NT2/D1 (cell line): ENCODE measurements at places on chromosomes 5 and 9.

DNA sequence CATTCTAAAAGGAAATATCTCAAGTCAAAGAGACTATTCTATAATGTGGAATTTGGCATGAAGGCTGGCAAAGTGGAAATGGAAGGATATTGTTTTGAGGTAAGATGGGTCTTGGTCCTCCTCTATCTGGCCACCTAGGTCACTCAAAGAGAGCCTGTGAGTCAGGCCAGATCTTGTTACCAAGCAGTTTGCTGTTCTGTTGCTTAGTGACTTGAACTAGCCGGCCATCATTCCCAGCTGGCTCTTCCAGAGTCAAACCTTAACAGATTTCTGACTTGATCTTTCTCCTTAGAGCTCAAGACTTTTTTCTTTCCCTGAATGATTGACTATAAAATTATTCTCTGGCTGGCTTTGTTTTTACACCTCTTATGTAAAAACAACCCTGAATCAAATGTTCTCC lies 136.1 kb downstream of the PDE4D start:
- no peak for DNase-seq

DNA sequence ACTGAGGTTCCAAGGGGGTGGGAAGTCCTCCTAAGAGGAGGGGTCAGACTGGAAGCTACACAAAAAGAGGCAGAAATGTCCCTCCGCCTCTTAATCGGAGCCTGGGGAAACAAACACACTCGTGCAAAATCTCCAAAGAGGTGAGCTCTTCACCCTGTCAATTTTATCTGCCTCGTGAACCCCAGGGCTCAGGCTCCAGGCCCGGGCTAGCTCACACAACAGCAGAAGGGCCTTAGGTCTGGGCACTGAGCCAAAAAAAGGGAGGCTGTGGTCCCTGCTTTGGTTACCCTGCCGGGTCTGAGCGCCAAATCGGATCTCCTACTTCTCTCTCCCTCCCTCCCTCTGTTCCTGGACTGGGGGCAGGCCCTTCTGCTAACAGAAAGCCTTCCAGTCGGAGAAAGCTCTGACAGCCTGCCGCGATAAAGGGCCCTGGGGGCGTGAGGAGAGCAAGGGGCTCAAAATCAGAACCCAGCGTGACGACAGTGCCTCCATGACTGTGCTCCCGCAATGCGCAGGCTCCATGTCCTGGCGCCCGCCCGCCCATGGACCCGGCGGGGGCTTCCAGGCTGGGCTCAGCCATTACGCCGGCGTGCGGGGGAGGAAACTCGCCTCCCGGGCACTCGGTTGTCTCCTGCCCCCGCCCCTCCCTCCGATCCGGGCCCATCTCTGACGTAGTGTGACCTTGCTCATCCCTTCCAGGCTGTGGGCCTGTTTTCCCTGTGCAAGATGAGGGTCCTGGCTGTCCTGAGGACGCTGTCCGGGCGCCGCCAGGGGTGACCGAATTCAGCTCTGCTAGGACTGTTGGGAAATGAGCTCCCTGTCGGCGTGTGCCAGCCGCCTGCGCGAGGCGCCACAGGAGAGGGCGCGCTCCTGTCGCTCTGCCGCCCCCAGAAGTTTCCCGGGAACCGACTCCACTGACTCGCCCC lies 865 bp upstream of the SLC22A4 start:
- peak; percentile 63 for DNase-seq

- DNase-seq, result no peak
Measured at GRCh38 chr9:116543731-116544400, 143.2 kb upstream of the TRIM32 start.

GRCh38 chr9:27474305-27474704 lies 49.8 kb upstream of the IFNK start:
- DNase-seq, result no peak

DNA sequence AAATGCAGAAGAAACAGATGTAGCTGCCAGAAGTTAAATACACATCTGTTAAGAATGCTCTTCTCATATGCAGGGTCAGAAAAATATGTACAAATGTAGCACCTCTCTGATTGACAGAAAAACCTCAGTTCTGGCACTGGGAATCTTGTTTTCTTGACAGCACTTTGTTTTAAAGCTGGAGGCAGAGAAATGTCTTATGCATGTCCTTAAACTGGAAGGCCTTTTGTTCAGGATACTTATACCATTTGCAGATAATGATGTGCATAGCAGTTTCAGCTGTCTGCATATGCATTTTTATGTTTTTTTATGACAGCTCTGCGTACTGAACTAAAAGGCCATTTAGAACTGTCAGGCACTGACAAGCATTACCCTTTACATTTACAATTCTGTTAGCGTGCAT lies 567.9 kb downstream of the EBF1 start:
- DNase-seq, result no peak

- no peak for DNase-seq
Measured at GRCh38 chr5:72477644-72478043, 29.6 kb downstream of the ZNF366 start.

DNA sequence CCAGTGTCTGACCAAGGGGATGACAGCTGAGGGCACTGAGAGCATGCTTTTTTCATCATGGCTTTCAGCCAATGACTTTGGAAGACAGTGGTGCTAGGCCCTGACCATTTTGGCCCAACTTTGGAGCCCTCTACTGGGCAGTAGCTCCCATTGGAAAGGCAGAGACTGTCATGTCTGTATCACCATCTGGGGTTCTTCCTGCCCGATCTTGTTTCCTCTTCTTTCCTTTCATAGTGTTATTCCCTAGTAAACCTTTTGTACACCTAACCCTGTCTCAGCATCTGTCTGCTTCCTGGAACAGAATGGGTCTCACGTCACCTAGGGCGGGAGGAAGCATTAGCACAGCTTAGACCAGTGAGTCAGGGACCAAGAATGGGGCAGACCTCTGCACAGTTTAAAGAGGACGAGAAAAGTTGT lies 97.4 kb upstream of the MAST4 start:
- DNase-seq, result no peak

GRCh38 chr5:39433848-39434247 lies 9.1 kb upstream of the DAB2 start:
- no peak for DNase-seq

GRCh38 chr5:150317048-150318003 lies 14.6 kb upstream of the ARSI start:
- no peak for DNase-seq

- DNase-seq, result no peak
Measured at GRCh38 chr5:138639326-138639725, 64.1 kb upstream of the HSPA9 start.

DNA sequence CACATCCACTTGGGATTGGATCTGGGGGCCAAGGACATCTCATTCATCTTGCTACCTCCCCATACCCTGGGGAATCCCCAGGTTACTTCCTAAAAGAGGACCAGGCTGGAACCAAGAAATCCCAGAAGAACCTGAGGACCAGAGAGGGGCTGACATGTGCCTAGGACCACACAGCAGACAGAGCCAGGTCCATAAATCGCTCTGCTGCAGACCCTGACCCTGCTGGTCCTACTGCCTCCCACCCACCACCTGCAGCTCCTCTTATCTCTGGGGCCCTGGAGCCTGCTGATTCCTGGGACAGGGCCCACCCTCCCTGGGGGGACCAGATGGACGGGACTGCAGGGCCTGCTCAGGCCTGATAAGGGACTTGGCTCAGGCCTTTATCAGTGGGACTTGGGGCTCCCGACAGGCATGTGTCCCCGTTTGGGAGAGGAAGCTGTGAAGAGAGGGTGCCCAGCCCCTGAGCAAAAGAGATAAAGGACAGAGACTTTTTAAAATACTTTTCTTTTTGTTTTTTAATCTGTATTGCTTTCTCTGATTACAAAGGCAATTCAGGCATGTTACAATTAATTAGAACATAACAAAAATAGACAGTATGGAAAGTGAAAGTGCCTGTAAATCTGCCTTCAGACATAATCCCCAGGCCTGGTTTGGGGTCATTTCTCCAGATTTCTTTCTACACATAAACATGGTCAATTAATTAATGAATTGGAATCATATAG lies 101.3 kb upstream of the LARP1 start:
- no peak for DNase-seq

DNA sequence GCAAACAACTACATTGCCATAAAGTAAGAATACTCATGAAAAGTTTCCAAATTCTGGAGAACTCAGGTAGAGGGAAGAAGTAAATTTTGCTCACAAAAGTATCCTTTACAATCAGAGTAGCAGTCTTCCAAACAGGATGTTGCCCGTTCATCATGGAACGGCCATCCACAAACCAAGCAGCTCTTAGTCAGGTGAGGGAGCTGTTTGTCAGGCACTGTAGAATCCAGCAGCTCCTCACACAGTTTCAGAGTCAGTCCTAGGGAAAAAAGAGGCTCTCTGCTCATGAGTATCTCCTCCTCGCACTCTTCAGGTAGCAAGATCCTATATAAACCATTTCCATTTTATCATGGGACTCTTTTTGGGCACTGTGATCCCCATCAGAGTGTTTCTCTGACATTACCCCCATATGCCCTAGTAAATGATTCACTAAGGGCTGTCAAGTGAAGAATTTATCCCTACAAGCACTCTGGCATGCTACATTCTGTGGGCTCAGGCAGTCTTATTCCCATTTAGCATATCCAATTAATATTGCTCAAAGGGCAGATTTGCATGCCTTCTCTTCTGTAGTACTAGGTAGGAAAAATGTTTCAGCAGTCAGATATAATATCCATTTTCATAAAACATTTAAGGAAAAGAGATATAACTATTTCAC lies 97.9 kb downstream of the WDR41 start:
- DNase-seq, result no peak

GRCh38 chr5:170028124-170028523 lies 47.8 kb upstream of the INSYN2B start:
- DNase-seq, result no peak
